ENCODE measurements at places on chromosomes 7 and 10. TPM values are rescaled to one million over a fixed set of nuclear protein-coding genes. Genes with fewer than 3 reads are reported as not detected.

The APBB1IP gene
- total RNA-seq: 22.9 TPM

The GRM3 gene
- not detected for total RNA-seq

The ARMH3 gene
- 12.1 TPM for total RNA-seq

- no peak for DNase-seq
These were observed 106.7 kb downstream of the REEP3 start for GRCh38 chr10:63627881-63628296.

GRCh38 chr7:39527296-39527695 lies 38.9 kb upstream of the YAE1 start:
- DNase-seq: no peak

DNA sequence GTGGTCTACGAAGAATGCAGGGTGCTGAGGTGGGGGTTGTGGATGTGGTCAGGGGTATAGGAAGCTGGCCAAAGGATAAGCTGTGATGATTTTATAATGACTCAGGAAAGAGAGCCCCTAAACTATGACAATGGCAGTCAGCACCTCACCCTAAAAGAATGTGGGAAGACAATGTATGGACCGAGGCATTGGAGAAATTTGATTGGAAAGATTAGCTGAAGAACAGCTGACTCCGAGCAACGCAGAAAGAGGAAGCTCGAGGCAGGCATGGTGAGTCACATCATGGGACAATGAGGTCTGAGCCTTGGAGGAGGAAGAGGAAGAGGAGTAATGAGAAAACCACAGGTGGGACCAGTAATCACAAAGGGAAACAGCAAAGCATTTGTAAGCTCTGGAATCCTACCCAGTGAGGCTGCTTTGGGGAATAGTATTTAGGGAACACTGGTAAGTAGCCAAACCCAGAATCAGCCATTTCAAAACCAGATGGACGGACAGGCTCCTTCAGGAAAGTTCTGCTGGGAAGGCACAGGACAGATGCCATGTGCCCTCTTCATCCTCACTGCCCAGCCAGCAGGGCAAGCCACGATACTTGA lies 295.4 kb downstream of the PRPF18 start:
- DNase-seq: no peak

DNA sequence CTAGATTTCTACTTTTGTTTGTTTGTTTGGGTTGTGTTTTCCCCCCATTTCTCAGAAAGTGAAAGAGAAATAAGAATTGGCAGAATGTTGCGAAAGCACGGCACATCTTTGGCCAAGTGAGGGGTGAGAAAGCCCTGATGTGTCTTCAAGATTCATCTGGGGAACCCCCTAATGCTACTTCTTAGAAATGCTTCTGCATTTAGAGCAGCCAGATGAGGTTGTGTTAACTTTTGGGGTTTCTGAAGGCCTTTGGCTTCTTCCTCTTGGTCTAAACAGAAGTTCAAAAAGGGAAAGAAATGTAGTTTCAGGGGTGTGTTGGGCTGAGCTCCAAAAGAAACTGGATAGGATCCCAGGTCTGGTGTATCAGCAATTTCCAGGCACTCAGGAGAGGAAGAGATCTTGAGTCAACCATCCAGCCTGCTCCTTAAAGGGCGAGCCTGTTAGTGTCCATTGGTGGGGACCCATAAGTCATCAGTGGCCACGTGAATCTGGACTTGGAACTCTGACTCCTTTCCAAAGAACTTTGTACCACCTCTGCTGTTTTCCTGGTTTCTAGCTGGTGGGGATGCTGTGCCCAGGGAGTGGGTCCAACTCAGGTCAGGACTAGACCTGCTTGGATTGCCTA lies 6.5 kb downstream of the DUSP5 start:
- DNase-seq: no peak

DNA sequence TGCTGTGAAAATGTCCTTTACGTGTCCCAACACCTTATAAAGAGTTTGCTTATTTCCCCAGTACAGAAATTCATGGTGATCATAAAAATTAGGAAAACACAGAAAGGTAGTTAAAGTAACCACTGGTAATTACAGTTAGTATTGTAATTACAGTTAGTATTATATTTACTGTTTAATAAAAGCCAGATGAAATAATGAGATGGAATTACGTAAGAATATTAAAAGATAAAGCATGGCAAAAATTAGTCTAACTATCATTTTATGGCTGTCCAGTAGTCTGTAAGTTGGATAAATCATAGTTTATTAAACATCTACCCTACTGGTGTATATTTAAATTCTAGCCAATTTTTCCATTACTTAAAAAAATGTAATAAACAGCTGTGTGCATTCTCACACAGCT lies 638.8 kb downstream of the ACTR3B start:
- no peak for DNase-seq

- no peak for DNase-seq
These were observed 511.1 kb downstream of the ZNF37A start for GRCh38 chr10:38605153-38605661.

DNA sequence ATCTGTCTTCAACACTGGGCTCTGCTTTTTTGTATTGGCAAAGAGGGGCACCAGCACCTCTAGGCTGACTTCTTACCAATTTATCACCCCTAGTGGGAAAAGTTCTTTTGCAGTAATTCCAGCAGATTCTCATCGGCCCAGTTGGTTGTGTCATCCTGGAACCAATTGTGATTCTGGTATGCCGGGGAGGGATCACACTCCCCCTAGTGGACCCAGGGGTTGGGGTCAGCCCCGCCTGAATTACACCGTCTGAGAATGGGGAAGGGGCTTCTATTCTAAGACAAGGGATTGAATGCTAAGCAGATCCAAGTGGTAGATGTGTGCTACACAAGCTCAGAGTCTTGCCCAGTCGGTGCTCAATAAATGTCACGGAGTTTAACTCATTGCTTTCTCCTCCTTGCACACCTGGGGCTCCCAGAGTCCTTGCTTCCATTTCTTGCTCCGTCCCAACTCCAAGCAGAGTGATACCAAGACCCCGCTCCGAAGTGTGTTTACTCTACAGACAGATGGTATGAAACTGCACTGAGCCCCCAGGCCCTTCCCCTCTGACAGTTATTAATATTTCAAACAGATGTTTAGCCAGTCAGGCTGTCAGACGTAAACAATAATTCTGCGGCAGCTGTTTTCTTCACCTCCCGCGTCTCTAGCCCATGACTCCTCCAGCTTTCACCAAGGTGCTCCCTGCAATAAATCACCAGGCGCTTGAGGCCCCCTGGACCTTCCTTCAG lies 71.9 kb downstream of the C10orf105 start:
- no peak for DNase-seq

DNA sequence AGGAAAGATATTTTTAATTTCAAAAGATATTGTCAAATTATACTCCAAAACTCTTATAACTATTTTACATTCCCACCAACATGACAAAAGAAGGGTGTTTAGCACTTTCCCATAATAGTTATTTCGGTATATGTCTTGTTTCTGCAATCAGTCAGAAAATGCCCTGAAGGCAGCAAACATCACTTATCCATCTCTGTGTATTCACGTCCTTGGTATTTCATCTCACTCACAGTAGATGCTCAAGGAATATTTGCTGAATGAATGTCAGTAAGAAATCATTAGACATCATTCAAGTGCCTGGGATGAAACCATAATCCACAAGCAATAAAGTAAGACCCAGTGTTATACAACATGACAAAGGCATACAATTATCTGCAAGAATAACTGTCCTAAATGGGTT lies 112.7 kb downstream of the GFRA1 start:
- no peak for DNase-seq

GRCh38 chr7:121620206-121620605 lies 224.1 kb upstream of the FAM3C start:
- DNase-seq: no peak

Data from omental fat pad (tissue), 4 donors.